ENCODE measurements at places on chromosomes 4 and X.

DNA sequence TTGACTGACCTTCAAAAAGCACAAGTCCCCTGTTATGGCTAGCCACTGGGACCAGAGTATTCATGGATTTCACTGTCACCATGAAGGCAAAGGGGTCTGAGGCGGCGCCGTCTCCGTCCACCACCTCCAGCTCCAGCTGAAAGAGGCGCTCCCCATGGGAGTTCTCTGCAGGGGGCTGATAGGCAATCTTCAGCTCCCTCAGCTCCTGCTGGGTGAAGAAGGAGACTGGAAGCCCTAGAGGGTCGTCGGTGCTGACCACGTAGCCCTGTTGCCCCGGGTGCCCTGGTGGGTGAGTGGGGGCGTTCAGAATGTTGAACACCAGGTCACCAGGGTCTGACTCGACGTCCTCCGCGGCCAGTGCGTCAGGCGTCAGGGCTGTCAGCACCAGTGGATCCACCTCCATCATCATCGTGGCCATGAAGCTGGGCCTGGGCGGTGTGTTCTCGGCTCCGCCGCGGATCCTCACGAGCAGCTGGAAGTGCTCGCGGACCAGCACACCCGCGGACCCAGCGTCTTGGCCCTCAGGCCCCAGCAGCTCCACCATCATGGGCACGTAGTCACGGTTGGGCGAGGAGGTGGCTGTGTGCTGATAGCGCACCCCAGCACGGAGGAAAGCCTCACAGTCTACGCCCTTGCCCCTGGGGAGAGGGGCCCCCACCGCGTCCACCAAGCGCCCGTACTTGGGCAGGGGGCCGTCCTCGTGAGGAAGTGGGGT is 987 bp downstream of the FREM3 start:
- DNase-seq, result no peak

DNA sequence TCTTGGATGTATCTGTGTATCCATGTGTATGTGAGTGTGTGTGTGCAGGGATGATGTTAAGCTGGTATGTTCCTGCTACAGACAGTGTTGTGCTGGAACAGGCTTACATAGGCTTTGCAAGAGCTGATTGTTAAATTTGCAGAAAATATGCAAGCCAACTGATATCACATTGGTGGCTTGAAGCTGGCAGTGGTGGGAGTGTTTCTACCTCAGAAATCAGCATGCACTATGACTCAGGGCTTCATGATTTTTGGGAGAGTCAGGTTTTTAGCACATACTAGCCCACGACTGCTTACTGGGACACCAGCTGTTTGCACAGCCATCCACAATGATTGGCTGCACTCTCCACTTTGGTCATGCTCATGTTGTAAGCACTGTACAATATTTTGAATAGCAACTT is 261.8 kb downstream of the DHX15 start:
- DNase-seq, result no peak

- no peak for DNase-seq
Measured at GRCh38 chr4:145186729-145187128, 6.3 kb upstream of the OTUD4 start.

GRCh38 chr4:168884251-168885124 is 125.6 kb downstream of the CBR4 start:
- no peak for DNase-seq

DNA sequence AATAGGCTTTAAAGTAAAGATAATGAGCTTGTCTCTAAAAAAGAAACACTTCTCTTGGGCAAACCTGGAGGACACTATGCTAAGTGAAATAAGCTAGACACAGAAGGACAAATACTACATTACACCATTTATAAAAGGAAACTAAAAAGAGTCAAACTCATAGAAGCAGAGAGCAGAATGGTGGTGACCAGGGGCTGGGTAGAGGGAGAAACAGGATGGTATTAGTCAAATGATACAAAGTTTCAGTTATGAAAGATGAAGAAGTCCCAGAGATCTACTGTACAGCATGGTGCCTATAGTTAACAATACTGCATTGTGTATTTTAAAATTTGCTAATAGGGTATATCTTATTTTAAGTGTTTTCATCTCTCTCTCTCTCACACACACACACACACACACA is 28.5 kb downstream of the ACSL4 start:
- no peak for DNase-seq

DNA sequence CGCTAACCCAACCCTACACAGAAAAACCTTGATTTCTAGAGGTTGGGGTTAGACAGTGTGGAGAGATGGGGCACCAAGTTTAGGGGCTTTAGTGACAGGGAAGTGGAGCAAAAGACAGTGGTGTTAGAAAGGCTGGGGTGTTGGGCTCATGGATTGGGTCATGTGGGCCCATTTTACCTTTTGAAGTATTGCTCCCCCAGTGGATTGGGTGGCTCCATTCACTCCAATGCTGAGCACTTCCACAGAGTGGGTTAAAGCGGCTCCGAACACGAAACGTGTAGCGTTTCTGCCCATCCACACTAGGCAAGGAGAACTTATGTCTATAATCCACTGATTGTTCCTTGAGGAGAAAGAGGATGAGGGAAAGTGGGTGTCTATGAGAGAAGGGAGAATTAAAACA is 2.3 kb downstream of the IL2RG start:
- no peak for DNase-seq

- no peak for DNase-seq
Measured at GRCh38 chr4:87041141-87041540, 106.3 kb downstream of the AFF1 start.

DNA sequence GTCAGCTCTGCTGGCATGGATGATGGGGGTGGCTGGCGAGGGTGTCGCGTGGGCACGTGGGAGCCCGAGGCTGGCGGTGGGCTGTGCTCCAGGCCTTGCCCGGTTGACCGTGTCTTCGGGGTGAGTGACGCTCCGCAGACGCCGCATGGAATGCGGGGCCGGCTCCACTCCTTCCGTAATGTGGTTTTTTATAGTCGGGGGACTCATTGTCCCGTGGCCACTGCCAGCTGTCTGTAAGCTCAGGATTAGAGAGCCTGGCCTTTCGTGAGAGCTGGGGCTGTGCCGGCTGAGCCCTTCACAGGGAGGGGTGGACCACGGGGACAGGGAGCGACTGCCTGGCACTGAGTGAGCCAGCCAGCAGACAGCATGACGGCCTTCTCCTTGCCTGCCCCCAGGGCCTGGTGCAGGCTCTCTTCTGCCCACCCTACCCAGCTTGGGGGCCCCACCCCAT is 20.4 kb downstream of the DOK7 start:
- DNase-seq, result no peak

GRCh38 chr4:109214622-109215301 is 87.7 kb downstream of the COL25A1 start:
- no peak for DNase-seq

GRCh38 chr4:88841635-88842034 is 144.0 kb upstream of the NAP1L5 start:
- no peak for DNase-seq
